NCI-H1417 treated with DMSO at 0.1 percent for 48 hours (cell line): ENCODE measurements at places on chromosomes 1 and 21.

GRCh38 chr1:218494449-218494852, 149.3 kb downstream of the TGFB2 start:
- peak; percentile 58 for DNase-seq

DNA sequence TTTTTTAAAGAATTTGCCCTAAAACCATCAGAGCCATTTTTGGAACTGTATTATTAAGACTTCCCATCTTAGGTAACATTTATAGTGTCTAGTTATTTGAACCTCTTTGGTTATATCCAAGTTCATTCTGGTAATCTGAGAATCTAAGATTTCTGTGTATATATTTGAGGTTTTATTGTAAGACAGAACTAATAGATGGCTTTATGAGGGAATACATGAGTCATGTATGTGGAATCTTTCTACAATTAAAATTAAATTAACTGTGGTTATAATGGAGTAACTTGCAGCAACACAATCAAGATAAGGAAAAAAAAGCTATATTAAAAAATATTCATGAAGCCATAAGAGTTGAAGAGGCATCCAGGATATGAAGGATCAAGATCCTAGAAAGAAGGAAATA, 92.1 kb downstream of the UBE2U start:
- DNase-seq = no peak

DNA sequence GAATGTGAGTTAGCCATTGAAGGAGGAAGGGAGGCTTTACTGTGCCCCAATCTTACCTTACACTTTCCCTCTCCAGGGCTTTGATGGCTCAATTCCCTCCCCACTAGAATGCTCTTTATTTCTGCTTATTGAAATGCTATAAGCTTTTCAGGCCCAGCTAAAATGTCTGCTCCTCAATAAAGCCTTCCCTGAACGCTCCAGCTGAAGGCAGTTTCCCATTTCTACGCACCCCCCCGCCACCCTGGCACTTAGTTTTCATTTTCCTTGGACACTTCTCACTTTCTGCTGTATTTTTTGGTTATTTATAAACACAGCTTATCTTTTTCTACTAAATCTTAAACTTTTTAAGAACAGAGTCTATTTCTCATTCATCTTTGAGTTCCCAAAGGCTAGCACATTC, 7.1 kb upstream of the TMEM167B start:
- DNase-seq = no peak

DNA sequence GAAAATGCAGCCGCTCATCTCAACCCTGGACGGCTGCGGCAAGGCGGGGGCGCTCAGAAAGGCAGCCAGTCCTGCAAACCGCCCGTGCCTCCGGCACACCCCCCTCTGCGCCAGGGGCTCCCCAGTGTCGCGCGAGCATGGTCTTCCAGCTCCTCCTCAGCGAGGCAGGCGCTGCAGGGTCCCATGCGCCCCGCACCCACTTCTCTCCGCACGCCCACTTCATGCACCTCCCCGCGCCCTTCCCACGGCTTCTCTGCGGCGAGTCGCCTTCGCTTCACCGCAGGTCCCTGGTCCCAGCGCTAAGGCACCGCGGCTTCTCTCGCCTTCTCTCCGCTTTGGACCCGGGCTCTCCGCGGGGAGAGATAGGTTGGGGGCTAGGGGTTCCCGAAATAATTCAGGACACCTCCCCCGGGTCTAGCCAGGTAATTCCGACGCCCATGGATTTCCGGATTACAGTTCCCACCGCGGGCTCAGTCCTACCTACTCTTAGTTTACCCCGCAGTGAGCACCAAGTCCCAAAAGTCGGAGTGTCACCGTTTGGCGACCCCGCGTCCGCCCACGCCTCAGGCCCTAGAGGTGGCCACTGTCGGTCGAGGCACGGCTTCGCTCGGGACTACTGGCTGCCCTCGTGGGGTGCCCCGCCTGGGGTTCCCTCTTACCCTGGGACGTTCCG, 67.5 kb downstream of the SYT2 start:
- no peak for DNase-seq

GRCh38 chr1:7732331-7732730, 38.8 kb upstream of the VAMP3 start:
- DNase-seq = no peak

DNA sequence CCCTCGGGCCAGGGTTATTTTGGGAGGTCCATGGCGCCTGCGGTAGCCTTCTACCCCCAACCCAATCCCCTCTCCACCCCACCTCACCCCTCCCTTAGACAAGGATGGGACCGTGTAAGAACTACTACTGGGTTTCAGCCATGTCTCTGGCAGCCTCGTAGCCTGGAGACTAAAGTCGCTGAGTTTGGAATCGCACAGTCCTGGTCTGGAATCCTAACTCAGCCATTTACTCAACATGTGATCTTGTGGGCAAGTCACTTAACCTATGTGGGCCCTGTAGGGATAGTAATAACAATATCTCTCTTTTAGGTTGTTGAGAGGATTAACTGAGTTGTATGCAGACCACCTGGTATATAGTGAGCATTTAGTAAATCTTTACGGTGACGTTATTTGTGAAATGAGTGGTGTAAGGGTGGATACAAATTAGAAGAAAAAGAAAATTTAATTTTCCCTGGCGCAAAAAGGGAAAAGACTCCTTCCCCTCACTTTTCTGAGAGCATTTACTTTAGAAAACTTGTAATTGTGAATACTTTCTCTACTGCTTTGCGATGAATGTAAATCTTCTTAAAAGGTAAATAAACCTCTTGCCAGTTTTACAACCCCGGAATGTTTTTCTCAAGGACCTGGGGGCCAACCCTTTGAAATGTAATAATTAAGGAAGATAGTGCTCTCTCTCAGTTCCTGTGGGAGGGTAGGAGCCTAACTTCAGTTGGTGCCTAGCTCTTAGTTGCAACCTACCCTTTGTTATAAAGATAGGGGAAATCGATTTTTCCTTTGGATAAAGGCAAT, 615 bp upstream of the MRPS15 start:
- DNase-seq = no peak

DNA sequence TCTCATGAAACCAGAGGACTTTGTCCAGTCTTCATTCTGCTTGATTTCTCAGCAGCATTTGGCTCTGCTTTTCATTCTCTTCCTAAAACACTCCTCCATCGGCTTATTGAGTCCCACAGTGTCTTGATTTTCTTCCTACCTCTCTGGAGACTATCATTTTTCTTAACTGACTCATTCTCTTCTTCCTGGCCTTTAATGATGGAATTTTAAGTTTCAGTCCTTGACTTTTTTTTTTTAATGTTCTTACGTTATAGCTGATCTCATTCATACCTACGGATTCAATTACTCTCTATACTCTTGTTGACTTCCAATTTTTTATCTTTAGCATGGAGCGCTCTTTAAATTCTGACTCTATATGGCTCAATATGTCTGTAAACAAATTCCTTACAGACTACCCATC, 111.1 kb downstream of the NEK7 start:
- DNase-seq = no peak
